Brain (organoid and tissue), 16 donors: ENCODE measurements at places on chromosomes 13 and 19.

DNA sequence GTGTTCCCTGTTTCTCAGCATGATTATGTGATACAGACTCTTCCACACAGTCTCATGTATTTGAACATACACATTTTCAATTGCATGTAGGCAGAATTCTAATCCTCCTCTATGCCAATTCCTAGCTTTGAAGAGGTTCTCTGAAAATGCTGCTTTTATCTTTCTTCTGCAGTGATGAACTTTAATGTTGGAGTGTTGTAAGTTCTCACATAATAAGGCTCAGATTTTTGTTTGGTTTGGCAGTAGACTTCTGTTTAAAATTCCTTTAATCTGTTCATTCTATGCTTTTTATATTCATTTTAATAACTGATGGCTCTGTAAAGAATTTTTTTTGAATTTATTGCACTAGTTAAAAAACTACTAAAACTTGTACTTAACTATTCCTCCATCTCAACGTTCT is 225.8 kb downstream of the GGACT start:
- DNase-seq: peak; percentile 17

GRCh38 chr13:46211483-46212351 is at the start of gene LRRC63:
LRRC63 (plus strand) TSS chr13:46211928; CDS start chr13:46213035, 1,107 bp downstream.
- peak; percentile 78 for DNase-seq

GRCh38 chr19:53808710-53809125 is 15.4 kb downstream of the NLRP12 start:
- DNase-seq: peak; percentile 72

- DNase-seq: no peak
Observed at GRCh38 chr19:16067205-16067938, 8.9 kb upstream of the TPM4 start.

DNA sequence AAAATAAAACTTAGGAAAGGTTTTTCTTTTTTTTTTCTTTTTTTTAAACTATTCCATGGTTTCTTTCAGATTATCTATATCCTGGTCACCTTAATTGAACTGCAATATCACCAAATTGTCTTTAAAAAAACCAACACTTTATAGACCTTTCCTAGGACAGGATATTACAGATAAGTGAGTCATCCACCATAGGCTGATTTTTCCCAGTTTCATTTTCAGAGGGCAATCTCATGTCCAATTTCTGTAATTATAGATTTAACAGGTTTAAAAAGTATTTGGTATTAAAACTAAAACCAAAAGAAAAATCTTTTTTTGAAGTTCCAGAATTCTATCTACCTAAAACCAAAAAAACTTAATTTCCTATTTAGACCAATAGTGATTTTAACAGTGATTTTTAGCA is 13.2 kb downstream of the SPART start:
- DNase-seq: no peak

DNA sequence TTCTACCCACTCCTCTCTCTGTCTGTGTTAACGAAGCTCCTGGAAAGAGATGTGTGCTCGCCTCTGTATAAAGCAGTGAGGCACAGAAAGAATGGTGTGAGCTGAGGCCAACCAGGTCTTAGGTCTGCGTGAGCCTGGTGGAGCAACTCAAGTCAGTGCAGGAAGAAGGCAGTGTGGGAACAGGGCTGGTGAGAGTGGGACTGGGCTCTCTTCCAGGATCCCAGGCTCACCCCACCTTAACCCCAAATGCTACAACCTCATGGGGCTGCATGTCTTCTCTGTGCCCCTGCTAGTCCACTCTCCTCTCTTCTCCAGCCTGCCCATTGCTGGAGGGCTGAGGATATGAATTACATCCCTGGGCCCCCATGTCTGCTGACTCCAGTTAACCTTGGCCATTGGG is 127.4 kb downstream of the DCT start:
- DNase-seq: no peak

GRCh38 chr19:55482156-55482961 is 2.6 kb upstream of the NAT14 start:
- DNase-seq: no peak

GRCh38 chr19:47433121-47433520 is 13.8 kb upstream of the MEIS3 start:
- no peak for DNase-seq

DNA sequence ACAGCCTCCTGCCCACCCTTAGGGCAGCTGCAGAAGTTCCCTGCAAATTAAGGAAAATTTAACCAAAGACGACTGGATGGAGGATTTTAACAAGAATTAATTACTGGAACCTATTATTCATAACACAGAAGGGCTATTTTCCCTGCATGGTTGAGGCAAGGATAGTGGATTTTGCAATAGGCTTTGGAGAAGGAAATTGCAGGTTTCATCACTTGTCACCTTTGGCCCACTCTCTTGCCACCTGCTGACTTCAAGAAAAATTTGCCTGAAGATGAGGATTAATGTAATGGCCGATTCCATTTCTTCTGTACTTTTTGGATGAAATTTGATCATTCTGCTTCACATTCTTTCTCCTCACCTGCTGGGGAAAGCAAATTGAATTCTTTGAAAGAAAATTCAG is 261.7 kb downstream of the FGF9 start:
- no peak for DNase-seq

DNA sequence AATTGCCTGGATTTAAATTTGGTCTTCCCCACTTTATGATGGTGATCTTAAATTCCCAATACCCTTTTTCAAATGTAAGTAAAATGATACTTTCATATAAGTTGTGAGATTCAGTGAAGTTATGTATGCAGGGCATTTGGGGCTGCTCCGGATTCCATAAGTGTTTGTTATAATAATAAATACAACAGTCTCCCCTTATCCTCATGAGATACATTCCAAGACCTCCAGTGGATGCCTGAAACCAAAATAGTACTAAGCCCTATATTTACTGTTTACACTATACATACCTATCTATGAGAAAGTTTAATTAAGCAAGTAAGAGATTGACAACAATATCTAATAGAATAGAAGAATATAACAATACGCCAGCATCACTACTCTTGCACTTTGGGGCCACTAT is 2237.8 kb downstream of the PCDH9 start:
- no peak for DNase-seq

DNA sequence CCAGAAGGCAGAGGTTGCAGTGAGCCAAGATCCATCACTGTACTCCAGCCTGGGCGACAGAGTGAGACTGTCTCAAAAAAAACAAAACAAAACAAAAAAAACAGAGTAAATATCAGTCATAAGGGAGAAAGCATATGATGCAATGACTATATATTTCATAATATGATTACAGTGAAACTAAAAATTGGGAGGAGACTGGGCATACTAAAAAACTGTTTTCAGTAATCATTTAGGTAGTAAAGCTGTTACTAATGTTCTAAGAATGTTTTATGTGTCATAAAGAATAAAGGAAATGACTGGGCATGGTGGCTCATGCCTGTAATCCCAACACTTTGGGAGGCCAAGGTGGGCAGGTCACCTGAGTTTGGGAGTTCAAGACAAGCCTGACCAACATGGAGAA is 15.9 kb downstream of the ZNF573 start:
- no peak for DNase-seq

DNA sequence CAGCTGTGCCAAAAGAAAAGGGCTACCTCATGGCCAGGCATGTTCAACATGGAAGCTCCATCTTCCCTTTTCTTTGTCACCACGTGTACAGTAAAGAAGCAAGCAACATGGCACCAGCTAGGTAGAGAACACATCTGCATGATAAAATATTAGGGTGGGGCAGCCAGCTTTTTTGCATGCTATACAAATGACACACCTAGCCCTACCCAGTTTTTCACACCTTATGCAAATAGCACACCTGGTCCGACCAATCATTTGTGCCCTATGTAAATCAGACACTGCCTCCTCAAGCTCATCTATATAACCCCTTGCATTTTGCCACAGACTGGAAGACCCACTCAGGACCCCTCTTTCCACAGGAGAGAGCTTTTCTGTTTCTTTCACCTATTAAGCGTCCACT is 85.5 kb downstream of the STOML3 start:
- DNase-seq: no peak

- DNase-seq: no peak
Observed at GRCh38 chr19:22628401-22628800, 5.7 kb upstream of the ZNF492 start.

DNA sequence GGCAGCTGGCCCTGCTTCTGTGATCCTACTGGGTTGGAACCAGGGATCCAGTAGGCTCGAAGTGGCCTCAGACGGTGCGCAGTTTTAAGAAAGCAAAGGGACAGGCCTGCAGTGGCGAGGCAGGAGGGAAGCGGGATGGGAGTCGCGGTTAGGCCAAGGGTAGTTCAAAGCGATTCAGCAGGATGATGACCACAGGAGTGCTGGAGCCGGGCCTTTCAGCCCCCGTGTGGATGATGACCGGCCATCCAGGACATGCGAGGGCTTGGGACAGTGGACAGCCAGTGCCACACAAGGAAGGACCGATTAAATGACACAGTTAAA is 854 bp downstream of the RNASEH2B start:
- DNase-seq: peak; percentile 44

GRCh38 chr13:48727241-48728011 is 73.7 kb downstream of the CYSLTR2 start:
- DNase-seq: no peak

DNA sequence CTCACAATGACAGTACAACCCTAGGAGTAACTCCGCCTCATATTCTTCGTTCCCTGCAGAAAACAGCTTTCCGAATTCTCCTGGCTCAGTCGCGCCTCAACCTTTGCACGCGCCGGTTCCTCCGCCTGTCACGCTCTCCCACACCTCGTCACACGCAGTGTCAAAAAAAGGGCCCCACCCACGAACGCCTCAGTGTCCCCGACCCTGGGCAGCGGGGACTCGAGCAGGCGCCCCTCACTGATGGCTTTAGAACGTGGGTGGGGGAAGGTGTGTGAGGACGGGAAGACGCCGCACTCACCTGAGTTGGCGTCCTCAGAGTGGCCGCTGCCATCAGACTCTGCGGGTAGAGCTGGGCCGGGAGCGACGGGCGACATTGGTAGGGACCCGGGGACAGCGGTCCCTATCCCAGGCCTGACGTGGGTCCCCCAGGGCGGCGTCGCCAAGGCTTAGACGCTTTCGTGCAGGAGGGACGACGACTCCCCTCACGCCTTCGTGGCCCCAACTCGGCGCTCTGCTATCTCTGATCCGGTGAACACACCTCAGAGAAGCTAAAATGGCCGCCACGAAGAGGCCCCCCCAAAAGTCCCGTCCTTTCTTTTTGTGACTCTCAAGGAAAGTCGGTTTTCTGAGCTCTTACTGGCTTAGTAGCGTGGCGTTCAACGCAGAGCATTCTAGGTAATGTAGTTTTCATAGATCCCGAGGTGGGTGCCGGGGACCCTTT is at the start of gene ZNF154:
TSS of gene ZNF154 (minus strand) at position 564 of the 721 bp plus-strand sequence. CDS start at position 331, 233 bp downstream.
- peak; percentile 92 for DNase-seq

DNA sequence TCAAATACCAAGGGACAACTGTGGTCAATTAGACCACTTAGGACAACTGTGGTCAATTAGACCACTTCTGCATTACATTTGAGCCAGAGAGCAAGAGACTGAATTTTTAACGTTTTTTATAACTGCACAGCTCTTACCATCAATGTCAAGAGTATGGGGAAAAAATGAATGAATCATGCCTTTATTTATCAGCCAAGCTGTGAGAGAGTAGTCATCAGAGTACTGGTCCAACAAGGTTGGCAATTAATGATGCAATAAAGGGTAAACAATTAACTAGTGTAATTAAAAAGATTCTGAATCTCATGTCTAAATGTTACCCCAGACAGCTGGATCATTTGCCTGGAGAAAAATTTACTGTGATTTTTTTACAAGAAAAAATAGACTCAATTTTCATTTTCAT is 381.1 kb downstream of the LIG4 start:
- no peak for DNase-seq

GRCh38 chr13:80217614-80218456 is 123.1 kb downstream of the SPRY2 start:
- no peak for DNase-seq

- no peak for DNase-seq
Observed at GRCh38 chr19:50708179-50708879, 11.3 kb downstream of the SHANK1 start.

- no peak for DNase-seq
Observed at GRCh38 chr19:751501-752341, 809 bp downstream of the MISP start.

- DNase-seq: peak; percentile 62
Observed at GRCh38 chr13:24038841-24039330, 121.6 kb upstream of the SPATA13 start.

DNA sequence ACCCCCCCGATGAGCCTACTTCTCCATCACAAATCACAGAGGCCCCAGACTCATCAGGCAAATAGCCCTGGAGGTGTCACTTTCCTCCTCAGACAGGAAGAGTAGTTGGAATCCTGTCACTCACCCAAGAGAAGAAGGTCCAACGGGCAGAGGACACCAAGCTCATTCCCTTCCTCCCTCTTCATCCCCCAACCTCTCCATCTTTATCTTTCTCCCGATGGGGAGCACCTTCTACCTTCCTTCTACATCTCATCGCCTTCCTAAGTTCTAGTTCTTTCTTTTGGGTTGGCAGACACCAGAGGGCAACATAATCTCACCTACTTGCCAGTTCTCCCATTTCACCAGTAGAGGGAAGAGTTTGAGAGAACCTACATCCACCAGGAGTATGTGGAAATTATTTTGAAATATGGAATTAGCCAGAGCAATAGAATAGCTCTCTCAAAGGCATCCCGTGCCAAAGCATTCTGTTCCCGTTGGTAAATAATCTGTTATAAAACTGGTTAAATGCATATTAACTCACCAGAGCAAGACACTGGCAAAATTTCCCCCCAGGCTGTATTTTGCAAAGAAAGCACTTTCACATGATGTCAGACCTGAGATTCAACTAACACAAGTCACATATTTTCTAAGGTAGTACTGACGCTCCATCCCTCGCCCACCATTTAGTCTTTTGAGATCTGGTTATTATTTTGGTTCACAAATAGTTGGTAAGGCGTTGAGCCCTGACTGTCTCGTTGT is 55.0 kb downstream of the ZIC5 start:
- DNase-seq: peak; percentile 77

DNA sequence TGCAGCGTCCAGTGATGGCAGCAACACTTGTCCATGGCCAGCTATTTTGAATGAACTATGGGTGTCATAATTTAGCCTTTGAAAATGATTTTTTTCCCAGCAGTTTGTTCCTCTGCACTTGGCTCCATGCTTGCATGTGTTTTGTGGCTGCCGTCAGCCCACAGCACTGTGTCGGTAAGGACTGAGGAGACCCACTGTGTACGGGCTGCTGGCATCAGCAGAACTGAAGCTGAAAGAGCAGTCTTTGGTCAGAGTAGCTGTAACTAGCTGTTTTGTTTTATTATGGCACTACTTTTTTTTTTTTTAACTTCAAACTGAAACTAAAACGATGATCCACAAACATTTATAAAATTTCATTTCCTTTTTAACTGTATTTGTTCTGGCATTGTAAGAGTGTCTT is 50.3 kb upstream of the TEX29 start:
- DNase-seq: no peak

DNA sequence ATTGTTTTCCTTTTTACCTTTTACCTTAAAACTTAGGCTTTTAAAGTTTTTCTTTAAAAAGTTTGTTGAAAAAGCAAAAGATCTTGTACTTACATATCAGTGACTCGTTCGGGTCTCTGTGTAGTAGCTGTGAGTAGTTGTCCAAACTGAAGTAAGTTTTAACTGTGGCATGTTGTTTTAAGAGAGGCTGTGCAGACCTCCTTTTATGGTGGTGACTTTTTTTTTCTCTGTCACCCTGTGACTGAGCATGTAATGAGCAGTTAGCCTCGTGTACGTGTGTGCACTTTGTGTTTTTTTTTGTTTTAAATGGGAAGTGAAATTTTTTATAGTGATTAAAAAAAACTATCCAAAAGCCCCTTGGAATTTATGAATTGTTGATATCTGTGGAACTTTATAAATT is at the start of gene GPR183:
TSS of gene GPR183 (minus strand) at position 153 of the 400 bp plus-strand sequence. CDS start 11,254 bp downstream, outside the sequence.
- no peak for DNase-seq
